ENCODE measurements at places on chromosomes 4 and X.

- no peak for DNase-seq
Observed at GRCh38 chrX:70049925-70050324, at the start of gene AWAT2. Gene AWAT2 (minus strand): TSS chrX:70049938. CDS start chrX:70049932, 6 bp downstream.

DNA sequence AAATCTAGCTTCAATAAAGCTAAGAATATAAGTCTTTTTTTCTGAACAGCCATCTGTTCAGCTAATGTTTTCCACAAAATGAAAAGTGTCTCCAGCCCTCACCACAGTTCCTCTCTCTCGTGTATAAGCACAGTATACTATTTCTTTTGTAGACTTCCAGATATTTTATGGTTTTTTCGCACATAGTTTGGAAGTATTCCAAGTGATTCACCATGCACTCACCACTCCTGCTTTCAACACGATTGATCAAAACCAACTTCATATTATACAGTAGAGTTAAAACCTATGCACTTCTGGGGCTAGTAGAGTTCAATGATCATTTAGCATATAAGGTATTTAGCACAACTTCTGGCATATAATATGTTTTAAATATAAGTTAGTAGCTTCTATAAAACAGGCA, 105.8 kb upstream of the DCAF12L1 start:
- DNase-seq: no peak

GRCh38 chr4:8205241-8205707, 6.2 kb downstream of the SH3TC1 start:
- DNase-seq: no peak

DNA sequence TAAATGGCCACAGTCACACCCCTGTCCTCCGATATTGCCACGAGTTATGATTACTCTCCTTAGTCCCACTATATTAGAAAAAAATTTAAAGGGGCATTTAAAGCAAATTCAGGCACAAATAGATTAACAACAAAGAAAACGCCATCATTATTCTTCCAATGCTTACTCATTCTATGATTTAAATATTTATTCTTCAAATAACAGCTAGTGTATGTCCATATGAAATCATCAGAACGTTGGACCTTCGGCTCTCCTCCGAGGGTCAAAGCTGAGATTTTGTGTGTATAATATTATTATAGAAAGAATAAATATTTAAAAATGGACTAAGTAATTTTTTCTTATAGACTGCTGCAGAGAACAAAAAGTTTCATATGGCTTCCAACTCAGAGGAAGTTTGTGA, 122.9 kb downstream of the MAML3 start:
- DNase-seq: no peak

GRCh38 chr4:94574616-94575015, 122.9 kb downstream of the PDLIM5 start:
- DNase-seq: no peak

DNA sequence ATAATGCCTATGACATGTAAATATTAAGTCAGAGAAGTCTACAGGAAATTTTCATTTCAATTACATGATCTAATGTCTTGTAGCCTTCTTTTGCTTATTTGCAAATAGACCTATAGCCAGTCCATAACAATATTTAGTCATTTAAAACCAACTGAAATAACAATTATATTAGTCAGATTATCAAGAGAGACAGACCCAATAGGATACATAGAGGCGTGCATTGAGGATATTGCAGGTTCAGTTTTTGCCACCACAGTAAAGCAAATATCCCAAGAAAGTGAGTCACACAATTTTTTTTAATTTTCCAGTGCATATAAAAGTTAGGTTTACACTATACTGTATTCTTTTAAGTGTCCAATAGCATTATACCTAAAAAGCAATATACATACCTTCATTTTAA, 349.7 kb upstream of the ATOH1 start:
- no peak for DNase-seq

GRCh38 chrX:15151267-15152186, 118.4 kb downstream of the ASB9 start:
- DNase-seq: no peak

DNA sequence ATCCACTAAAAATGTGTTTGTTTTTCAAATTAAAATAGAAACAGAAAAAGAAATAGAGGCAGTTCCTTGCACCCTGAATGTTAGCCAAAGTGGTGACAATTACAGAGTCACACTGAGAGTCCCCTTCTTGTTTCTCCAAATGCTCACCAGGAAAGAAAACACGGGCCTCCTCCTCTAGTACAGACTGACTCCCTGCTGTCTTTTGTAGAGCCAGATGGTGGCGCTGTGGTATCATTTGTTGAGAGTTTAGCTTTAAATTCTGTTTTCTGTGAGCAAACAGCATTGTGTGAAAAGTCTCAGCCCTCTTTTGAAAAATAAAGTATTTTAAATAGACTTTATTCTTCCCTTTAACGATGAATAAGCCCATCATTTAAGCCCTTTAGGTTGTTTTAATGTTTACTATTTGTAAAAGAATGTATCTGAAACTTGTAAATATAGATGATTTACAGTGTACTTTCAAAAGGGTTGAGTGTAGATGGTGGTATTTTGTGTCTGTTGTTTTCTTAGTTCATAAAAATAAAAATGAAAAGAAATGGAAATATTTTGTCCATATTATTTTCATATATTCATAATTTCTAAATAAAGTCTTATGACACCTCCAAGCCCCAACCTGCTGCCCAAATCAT, 36.9 kb upstream of the ATOH1 start:
- DNase-seq: peak; percentile 8

- no peak for DNase-seq
Observed at GRCh38 chr4:89805297-89805696, 31.7 kb downstream of the SNCA start.

GRCh38 chr4:82216219-82216618, 157.6 kb downstream of the HNRNPD start:
- no peak for DNase-seq

- no peak for DNase-seq
Observed at GRCh38 chrX:17081511-17081910, 135.1 kb downstream of the REPS2 start.

GRCh38 chr4:39067031-39067430, 5.0 kb downstream of the KLHL5 start:
- no peak for DNase-seq

DNA sequence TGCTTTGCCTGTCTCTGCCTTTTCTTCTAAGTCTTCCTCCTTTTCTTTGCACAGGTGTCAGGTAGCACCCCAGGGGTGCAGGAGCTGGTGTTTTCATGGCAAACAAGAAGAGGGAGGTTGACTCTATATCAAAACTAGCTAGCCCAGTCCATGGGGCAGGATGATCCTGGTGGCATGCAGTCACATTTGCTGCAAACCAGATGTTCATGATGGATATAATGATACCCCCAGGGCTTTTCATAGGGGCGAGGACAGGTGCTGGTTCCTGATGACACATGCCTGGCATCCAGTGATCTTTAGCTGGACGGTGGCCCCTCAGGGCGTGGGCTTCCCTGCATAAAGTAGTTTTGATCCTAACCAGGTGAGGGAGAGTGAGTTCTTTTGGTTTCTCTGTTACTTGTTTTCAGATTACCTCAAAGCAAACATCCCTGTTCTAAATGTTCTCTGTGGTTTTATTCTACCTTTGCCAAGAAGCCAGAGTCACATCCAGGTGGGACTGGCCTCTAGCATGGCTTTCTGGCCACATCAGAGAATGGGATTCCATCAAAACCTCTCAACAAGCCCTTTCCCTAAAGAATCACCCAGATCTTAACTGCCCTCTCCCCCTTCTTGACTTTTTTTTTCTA, 11.2 kb upstream of the UBA6 start:
- DNase-seq: no peak

DNA sequence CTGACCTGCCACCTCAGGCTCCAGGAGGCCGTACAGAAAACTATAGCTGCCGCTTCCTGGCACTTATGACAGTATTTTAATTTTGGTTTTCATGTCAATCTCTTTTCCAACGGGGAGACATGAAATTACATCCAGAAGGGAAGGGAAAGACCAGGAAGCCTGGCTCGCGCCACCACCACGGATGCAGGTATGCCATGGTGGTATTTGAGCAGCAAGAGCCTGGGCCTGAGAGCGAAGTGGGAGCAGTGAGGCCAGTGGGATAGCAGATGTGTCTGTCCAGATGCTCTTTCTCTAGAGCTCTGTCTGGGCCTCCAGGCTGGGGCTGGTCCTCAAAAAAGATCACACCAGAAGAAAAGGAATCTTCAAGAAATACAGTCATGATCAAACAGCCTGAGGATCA, 82.5 kb upstream of the CPEB2 start:
- DNase-seq: no peak

GRCh38 chr4:161525121-161525520, 638.7 kb downstream of the FSTL5 start:
- DNase-seq: no peak

DNA sequence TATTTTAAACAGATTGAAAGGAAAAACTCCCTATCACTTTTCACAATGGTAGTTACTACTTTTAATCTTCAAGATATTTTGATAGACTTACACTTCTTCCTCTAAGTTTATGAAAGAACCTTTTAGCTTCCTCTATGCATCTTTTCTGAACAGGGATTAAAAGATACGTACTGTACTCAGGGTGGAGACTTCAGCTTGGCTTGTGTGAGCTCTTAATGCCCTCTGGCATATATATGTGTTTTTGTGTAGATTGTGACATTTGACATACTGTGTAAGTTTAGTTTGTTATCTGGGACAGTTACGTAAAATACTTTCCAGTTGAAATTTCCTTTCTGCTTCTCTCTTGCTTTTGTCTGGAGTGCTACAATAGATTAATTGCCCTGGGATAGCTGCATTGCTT, 109.3 kb upstream of the NUDT6 start:
- DNase-seq: no peak

DNA sequence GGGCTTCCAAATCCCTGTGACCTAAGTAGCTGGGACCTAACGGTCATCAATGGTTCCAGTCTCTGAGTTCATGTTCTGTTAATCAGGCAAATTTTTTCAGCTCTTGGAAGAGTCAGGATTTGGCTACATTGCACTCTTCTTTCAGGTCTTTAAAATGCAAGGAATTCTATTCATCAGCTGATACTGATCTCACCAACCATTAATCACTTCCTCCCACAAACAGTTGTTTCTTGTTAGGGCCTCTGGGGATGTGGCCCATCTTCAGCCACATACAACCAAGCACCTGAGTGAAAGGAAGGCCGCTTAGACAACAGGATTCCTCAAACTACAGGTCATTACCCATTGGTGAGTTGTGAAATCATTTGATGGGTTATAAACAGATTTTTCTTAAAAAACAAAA, 71.7 kb downstream of the FANCB start:
- no peak for DNase-seq

- no peak for DNase-seq
Observed at GRCh38 chrX:71366674-71367256, 608 bp downstream of the TAF1 start.

DNA sequence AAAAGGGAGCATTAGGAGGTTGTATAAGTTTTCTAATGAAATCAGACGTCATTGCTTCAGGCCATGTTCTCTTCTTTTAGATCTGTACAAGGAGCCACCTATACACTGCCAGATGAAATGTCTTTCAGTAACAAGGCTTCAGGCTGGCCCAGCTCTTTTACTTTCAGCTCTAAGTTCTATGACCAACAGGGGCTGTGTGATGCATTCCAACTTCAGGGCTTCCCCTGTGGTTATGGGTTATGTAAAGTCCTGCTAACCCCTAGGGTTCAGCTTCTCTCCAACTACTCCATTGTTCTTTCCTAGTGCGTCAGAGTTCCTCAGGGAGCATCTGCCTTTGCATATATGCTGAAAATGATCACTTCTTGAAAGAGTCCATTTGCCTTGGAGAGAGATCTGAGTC, 79.4 kb upstream of the TTC29 start:
- DNase-seq: no peak

DNA sequence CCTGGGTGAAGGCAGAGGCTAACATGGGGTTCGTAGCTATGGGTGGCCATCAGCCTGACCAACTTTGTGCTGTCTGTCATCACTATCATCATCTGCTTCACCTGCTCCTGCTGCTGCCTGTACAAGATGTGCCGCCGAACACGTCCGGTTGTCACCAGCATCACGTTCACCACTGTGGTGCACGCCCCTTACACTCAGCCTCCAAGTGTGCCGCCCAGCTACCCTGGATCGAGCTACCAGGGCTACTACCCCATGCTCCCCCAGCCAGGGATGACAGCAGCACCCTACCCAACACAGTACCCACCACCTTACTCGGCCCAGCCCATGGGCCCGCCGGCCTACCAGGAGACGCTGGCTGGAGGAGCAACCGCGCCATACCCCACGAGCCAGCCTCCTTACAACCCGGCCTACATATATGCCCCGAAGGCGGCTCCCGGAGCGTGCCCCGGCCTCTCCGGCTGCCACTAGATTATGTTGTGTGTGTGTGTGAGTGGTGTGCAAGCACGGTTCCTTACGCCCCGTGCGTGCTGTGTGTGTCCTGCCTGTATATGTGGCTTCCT, 238.1 kb upstream of the ZCCHC13 start:
- no peak for DNase-seq

DNA sequence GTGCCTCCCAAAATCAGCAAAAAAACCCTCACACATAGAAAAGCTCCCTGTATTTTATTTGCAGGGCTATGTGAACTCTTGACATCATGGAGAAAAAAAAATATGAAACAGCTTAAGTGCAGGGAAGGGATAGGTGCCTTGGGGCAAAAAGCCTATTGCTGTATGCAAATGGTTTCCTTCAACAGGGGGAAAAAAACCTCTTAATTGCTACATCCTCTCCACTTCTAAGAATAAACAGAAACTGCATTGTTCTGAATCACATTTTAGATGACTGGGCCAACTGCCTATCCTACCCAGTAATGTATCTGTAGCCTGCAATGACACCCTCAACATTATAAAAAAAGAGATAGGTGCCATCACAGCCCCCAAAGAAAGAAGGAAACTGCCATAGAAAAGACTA, 229.4 kb upstream of the GALNTL6 start:
- no peak for DNase-seq

DNA sequence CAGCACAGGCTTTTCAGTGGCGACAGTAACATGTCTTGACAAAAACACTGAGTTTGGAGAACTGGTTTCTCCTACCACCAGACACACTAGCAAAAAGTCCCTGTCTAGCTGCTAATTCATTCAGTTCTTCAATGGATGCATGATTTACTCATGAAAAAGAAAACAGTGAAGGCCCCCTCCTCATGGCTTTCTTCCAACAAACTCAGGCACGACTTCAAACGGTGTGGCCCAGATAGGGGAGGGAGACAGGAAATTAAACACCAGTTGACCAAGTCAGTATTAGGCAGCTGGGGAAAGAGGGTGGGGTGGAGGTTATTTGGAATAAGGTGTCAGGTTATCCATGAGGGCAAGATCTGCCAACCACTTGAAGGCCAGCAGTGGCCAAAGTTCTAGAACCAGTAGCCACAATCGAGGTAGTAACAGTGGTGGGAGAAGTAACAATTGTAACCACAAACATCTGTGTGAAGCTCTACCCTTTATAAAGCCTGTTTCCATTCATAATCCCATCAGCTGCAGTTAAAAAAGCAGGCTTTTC, 60.2 kb downstream of the SEPSECS start:
- DNase-seq: no peak

GRCh38 chrX:52933213-52933612, 25.1 kb downstream of the FAM156A start:
- no peak for DNase-seq

GRCh38 chr4:2767705-2768074, 11.6 kb upstream of the TNIP2 start:
- no peak for DNase-seq

- DNase-seq: no peak
Observed at GRCh38 chr4:17866810-17867209, 56.0 kb downstream of the NCAPG start.
